ENCODE measurements at places on chromosomes 16 and 17.

DNA sequence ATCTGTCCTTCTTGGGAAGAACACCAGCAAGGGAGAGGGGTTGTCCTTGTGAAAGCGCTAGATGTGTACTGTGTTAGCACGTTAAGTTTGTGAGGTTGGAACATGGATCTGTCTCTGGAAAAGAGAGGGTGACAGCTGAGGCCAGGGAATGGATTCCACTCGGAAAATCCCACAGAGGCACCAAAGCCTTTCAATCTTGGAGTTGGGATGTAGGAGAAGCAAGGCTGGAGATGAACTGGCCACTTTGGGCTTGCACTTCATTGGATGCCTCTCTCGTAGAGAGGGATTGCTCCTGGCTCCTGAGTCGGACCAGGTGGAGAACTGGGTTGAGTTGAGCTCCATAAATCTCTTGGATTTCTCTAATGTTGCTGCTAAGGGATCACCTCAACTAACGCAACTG lies 67.2 kb downstream of the CCDC182 start:
- DNase-seq = no peak

- DNase-seq = no peak
These were observed 15.1 kb upstream of the CDIPT start for GRCh38 chr16:29878172-29878571.

DNA sequence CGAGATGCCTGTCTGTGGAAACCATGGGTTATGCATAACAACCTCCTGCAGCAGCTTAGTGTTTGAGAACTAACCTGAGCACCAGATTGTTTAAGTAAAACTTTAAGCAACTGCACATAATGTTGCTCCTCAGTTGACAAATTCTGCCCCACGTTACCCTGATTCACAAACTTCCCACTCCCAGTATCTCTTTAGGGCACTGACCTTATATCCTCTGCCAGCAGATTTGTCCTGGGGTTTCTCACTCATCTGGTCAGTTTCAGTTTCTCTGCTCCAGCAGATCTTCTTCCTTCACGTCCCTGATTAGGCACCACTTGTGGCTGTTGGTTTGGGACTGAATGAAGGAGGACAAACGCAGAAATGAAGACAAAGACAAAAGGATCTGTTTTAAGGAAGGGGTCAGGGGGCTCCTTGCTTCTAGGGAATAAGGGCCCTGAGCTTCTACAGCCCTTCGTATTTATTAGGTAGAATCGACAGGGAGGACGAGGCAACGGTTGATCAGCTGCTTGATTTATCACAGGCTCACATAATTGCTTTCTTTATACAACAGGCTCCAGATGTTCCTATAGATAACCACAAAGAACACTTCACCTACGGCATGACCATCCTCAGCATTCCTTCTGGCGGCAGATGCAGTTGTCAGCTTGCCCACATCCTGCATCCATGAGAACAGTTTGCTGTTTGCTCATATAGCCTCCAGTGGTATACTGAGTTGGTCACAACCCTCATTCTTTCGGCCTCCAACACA lies 13.5 kb upstream of the ZNF689 start:
- no peak for DNase-seq

DNA sequence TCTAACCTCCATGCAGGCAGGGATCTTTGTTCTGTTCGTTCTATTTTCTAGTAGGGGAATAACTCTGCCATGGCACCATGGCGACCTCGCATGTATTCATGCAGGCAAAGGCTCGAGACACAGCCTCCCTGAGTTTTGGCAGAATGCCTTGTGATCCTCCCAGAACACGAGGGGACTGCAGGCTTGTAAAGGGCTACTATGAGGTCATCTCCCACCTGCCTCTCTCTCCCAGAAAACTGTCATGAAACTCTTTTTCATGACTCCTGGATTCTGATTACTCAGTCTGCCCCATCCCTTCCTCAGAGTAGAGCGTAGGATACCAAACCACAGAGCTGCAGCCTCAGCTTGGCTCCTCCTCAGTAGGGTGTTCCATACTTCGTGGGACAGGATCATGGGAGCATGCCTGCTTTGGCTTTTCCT lies 64.3 kb downstream of the IGF2BP1 start:
- DNase-seq = no peak

DNA sequence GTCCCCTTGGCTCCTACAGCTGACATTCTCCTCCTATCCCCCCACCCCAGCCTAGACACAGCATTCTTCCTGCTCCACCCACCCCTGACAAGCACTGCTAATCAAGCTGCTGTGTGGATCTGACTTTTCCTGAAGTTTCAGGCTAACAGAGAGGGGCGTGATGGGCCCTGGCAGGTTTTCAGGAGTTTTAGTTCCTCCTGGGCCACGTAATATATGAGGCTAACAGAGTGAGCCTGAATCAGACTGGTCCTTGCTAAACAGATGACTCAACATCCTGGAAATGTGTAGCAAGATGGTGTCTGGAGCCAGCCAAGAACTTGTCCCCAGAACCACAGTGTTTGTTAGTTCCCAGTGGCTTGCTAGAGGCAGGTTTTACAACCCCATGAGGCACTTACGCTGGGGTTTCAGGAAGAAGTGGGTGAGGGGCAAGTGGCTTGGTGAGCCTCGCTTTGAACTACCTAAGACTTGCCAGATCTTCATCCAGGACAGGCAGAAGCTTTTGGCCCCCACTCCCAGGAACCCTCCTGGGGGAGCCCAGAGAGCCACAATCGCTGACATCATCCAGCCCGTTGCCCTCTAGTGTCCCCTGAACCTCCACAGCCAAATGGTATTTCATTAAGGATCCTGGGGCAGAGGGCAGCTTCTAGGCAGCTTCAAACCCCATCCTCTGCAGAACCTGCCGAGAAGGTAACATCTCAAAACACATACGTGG lies 15.9 kb downstream of the TMEM92 start:
- DNase-seq = no peak
